ENCODE measurements at places on chromosomes 5 and 9.

DNA sequence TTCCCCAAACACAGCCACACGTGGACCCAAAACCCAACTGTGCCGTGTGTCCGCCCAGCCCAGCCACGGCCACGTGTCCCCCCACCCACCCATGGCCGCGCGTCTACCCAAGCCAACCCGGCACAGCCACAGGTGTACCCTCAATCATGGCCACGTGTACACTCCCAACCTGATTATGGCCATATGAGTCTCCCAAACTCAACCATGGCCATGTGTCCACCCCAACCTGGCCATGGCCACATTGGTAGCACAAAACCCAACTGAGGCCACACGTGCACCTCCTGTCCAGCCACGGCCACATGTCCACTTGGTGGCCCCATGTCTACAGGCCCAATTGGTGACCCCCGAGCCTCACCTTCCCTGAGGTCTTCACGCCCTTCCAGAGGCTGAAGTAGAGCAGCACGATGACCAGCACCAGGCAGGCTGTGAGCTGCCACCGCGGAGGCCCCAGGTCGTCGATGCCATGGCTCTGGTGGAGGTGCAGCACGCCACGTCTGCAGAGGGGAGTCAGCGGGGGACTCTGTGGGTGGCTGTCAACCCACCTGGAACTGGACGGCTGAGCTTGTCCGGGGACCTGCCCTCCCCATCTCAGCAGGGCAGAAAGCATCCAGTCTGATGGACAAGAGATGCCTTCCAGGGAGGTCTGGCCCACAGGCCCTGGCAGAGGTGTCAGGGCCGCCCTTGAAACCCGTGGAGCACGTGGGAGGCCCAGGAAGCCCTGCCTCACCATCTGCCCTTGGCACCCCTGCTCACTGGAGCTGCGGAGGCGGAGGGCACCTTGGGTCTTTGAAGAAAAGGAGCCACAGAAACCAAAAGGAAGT, 23.5 kb downstream of the SLC6A3 start:
- DNase-seq: no peak

GRCh38 chr5:126464959-126465358, 41.8 kb downstream of the GRAMD2B start:
- no peak for DNase-seq

GRCh38 chr5:53403758-53404157, 76.7 kb upstream of the FST start:
- DNase-seq: no peak

DNA sequence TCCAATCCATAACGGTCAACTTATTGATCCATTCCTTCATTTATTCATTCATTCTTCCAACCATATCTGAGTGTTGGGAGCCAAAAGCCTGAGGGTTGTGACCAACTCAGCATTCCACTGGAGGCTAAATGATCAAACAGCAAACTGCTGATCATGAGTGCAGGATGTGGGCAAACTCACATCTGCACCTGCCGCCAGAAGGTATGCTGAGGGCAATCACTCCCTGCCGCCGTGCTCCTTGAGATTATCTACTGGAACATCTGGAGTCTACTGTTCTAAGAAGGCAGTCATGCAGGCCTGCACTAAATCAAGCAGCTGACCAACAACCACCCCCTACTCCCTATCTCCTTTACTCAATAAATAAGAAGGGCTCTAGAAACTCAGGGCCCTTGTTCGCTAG, 184.0 kb downstream of the TTLL11 start:
- no peak for DNase-seq

- DNase-seq: no peak
Measured at GRCh38 chr5:62029303-62029702, 276.7 kb upstream of the KIF2A start.

DNA sequence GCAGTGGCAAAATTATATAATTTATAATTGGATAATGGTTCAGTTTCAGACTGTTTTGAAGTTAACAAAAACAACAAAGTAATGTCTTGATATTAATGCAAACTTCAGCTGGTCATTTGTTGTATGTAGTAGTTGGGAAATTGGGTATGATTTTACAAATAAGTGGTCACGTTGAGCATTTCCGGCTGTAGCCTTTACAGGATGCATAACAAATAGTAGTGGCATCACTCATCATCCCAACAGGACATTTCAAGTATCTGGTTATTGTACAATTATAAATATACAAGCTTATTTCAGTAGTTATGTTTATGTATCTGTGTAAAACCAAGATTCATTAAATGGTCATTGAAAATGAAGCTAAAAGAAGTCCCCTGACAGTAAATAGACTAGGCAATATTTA, 72.9 kb downstream of the SMIM15 start:
- DNase-seq: no peak

GRCh38 chr5:79025054-79025472, 40.0 kb upstream of the ARSB start:
- peak; percentile 74 for DNase-seq

DNA sequence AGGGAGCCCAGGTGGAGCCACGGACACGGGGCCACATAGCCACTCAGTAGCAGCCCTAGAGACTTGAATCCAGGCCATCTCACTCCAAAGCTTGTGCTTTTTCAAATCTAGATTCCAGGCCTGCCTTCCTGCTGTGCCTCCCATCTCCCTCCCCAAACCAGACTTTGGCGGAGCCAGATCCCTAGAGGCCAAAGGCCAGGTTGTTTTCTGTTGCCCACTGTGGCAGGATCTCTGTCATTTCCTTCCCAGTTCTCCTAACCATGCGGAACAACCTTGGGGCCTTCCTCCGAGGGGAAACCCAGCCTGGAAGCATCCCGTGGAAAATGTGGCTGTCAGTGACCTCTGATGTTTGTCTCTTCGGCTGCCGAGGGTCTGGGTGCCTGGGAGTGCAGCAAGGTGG, 16.4 kb upstream of the RPS14 start:
- no peak for DNase-seq

All from Kasumi-1 (cell line).